ENCODE measurements at places on chromosomes 13 and 19.
A peak's percentile ranks its signal among the peaks of the same experiment; 100 is the strongest.

GRCh38 chr13:104532132-104532531 is 1465.9 kb upstream of the SLC10A2 start:
- no peak for DNase-seq

GRCh38 chr19:47272448-47273312 is 2.0 kb upstream of the INAFM1 start:
- peak; percentile 61 for DNase-seq

- DNase-seq: no peak
Observed at GRCh38 chr13:73579574-73580274, 520.9 kb downstream of the KLF5 start.

DNA sequence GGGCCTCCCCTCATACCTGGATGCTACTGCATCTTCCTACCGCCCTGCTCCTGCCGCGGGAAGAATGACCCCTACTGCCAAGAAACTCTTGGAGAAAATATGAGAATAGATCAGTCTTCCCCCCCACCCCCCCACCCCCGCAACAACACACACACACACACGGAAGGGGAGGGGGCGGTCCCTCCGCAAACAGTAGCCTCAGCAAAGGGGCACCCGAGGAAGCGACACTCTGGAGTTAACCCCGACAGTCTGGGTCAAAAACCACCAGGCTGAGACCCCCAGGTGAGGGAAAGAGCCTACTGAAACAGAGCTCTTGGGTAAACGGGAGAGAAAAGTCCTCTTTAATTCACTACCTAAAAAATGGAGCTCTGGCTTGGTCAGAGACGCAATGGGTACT is 1.2 kb downstream of the MED26 start:
- no peak for DNase-seq

DNA sequence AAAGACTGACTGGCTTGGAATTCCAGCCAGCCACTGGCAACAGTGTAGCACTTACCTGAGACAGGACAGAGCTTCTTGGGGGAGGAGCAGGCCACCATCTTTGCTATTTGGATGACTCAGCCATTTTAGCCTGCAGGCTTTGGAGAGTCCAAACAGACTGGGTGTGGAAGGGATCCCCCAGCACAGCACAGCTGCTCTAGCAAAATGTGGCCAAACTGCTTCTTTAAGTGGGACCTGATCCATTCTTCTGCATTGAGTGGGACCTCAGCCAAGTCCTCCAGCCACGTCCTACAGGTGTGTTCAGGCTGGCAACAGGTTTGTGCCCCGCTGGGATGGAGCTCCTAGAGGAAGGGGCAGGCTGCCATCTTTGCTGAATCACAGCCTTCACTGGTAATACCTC is 80.0 kb downstream of the NDFIP2 start:
- DNase-seq: no peak

DNA sequence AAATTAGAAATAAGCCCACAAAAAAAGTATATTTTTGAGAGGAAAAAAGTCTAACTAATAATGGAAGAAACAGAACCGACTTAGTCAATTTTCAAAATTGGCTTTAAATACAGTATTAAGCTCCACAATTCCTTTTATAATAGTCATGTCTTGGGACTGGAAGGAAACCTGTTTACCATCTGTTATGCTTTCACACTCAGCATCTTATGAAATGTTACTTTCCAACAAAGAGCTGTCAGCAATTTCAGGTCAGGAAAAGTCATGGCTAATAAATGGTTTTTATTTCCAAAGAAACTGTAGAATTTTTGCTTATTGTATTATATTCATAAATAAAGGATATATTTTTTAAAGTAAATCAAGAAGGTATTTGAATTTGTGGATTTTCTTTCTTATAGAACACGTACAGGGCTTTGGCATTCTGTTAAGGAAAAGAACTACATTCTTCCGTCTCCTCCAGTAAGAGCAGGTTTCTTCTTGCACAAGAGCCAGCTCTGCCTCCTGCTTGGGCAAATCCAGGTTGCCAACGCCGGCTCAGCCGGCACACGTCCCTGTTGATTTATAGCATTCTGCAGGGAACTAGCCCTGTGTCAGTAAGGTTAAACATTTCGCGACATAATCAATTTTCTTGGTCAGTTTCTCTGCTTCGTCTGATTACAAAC is 52.9 kb upstream of the GPR12 start:
- DNase-seq: no peak

DNA sequence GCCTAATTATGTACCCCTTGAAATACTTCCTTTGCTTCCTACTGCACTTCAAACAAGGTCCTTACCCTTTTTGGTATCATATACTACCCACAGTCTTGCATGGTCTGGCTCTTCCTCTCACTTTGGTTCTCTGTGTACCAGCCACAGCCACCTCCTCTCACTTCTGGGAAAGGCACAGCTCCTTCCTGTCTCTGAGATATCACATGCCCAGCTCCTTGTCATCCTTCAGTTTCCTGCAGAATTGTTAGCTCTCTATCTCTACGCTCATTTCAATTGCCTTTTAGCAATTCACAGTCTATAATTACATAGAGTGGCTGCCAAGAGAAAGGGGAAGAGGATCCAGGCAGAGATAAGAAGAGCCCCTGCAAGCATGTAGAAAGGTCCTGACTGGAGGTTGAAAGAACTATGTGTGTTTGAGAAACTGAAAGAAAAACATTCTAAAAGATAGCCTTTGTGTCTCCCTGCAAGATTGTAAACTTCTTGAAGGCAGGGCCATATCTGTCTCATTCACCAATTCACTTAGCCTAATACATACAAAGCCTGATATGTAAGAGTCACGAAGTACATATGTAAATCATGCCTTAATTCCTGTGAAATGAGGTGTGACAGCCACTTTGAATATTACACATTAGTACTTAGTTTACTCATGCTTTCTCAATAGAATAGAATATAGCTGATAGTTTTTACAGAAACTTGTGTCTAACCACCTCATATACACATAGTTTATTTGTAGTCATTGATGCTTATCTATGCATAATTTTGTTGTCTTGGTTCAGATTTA is 933.1 kb downstream of the DIAPH3 start:
- peak; percentile 51 for DNase-seq

DNA sequence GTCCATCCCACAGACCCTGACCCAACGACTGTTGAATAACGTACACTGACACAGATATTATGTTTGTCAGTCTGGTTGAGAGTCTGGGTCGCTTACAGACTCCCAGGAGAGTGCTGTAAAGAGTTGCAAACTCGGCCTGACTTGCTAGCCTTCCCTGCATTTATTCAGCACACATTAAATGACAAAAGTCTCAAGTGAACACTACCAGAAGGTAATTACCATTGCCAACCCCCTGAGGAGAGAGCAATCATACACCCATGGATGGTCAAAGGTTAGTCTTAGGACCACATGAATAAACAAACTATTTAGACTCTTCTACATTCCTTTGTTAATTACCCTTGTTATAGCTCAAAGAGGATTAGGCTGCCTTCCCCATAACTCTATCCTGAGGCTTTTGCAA is 1048.6 kb downstream of the PCDH17 start:
- no peak for DNase-seq

DNA sequence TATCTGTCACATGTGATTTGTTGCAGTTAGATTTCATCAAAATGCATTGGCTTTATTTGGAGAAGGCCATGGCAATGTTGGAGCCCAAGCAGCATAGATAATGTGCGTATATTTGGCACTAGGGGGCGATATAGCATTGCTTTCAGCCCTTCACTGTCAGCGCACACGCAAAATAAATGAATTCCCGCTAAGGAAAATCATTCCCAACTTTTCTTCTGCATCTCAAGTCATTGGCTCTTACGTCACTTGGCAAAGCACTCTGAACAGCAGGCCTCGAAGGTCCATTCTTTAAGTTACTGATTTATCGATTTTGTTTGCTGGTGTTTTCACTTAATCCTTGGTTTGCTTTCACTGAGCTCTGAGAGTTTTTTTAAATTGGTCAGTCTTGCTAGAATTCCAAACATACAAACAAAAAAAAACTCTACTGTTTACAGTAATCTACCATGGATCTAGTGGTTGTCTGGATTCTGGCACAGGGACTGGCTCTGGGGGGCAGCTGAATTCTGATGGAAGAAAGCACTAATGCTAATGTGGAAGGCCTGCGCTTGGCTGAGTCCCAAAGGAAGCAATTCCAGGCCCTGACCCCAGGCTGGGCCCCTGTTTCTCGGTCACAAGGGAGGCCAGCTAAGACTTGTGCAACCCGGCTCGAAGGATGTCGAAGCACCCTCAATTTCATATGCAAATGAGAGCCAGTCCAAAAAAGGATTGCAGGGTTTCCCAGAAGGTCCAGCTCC is 97.7 kb upstream of the IPO5 start:
- peak; percentile 49 for DNase-seq

- DNase-seq: no peak
Observed at GRCh38 chr13:79227418-79227817, 178.6 kb downstream of the RBM26 start.

GRCh38 chr19:55476100-55476775 is at the start of gene ZNF628:
ZNF628 (plus strand) TSS chr19:55476617; CDS start chr19:55479911, 3,294 bp downstream.
- peak; percentile 97 for DNase-seq

DNA sequence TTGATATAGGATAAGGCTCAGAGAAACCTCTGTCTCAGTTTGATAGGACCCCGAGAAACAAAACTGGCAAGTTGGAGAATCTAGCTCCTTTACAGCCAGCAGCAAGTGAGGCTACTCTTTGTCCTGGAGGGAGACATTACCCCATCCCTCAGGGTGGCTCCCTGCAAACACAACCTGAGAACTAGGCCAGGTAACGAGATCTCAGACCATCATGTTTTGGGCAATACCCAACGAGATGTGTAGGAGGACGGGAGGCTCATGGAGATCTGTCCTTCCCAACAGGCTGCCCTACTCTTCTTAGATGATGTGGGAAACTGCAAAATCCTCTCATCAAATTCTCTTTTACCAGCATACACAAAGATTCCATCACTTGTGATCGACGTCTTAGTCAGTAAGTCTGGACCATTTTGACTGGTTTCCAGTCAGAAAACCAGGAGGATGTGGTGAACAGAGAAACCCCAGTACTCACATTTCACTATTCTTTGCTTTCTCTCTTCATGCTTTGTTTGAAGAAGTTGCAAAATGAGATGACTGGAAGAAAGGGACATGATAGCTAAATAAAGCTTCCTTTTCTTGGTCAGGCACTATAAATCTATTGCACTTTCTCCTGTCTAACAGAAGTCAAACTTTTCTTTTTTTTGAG is 6.0 kb upstream of the CTU1 start:
- DNase-seq: no peak

DNA sequence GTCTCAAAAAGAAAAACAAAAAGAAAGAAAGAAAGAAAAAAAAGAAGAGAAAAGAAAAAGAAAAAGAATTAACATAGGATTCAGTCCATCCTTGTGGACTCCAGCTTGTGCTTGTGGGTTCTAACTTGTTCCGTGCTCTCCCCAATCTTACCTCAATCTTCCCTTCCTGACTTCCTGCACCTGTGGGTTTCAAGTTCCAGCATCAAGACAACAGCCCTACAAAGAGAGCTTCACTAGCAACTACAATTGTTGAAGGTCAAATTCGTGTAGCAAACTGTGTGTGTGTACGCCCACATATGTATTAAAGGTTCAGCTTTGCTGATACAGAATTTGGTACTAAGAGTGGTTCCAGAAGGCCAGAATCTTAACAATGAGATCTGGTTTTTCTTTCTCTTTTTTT is 25.3 kb downstream of the FXYD5 start:
- no peak for DNase-seq

DNA sequence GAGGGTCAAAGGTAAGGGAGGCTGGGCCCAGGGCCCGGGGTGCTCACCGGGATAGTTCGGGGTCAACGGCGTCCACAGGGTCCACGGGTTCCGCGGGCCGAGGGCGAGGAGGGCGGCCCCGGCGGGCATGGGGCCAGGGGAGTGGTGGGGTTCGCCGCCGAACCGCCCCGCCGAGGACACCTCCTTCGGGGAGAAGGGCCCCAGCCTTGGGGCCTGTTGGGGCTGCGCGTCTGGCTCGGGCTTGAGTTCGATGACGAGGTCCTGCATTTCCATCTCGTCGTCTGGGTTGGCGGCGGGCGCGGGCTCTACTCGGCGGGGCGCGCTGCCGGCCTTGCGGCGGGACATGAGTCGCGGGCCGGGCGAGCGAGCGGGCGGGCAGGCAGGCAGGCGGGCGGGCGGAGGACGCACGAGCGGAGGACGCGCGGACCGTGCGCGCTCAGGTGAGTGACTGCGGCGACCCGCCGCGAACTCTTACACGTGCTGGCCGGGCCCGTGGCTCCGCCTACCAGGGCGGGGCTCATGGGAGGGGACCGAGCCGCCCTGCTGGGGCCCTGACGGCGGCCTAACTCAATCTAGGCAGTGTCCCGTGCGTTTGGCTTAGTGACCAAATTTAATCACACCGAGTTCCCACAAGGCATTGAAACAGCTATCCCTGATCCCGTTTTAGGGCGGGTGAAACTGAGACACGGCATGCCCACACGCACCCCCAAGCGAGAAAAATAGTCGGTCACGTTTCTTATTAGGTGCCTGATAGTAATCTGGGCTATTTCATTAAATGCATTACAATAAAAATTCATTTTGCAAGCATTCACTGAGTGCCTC is at the start of gene ZNF296:
Gene ZNF296, minus strand, starts transcription at position 450 of the 822 bp plus-strand sequence. Its CDS starts 105 bp downstream, at position 345.
- peak; percentile 67 for DNase-seq

DNA sequence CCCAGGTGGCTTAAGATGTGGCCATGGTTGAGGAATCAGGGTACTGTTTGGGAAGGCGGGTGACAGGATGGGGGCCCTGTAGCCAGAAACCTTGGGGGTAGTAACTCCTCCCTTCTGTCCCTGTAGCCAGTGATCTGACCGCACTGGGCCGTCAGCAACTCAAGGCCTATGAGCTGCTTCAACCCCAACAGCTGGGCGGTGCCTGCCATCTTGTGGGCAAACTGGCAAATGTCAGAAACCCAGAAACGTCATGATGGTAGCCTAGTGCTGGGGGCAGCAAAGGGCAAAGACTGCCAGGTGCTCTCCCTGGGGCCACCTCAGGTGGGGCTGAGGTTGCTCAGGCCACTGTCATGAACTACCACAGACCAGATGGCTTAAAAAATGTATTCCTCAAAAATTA is 3.5 kb downstream of the COPE start:
- DNase-seq: no peak

DNA sequence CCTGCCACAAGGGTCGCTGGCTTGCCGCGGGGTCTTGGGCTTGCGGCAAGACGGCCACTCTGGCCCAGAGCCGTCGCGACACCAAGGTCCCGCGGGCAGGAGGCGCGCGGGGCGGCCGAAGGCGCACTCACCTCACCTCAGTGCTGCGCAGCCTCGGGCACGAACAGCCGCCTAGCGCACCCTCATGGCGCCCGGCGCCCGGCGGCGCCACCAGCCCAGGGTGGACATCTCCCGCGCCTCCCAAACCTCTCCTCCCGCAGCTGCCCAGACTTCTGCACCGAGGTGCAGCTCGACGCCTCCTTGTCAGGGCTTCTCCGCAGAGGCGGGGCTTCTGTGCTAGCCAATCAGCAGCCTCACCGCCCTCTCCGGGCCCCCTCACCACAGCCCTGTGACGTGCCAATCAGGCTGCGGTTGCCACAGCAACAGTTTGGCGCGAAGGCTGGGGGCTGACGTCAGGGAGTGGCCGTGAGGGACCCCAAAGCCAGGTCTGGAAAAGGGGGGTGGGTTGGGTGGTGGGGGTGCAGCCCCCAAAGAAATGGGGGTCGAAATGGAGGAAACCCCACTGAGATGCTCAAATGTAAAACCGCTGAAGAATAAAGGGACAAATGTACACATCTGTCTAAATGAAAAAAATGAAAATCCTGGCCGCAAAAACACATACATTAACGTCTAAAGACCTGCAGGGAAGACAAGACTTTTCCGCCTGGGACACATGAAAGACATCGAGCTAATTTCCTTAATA is at the start of the genes PEG3 and ZIM2:
Gene PEG3, minus strand, starts transcription at position 276 of the 742 bp plus-strand sequence. CDS start 16,071 bp downstream, outside the sequence.
Gene ZIM2, minus strand, starts transcription at position 276 of the 742 bp plus-strand sequence. CDS start 16,449 bp downstream, outside the sequence.
- DNase-seq: no peak
